Endothelial cell of umbilical vein (primary cell): ENCODE measurements at places on chromosomes 4 and X. TPM values are rescaled to one million over a fixed set of nuclear protein-coding genes. Genes with fewer than 3 reads are reported as not detected.

Gene LRCH2
- polyA plus RNA-seq, result 0.94 and 1.1 TPM in 2 replicates

Gene CT45A7
- polyA plus RNA-seq, result not detected in 2 replicates

GRCh38 chr4:15253349-15253748, 174.5 kb upstream of the C1QTNF7 start:
- no peaks in the 10 kb centered on the region for H3K27me3 ChIP-seq
- no peaks in the 10 kb centered on the region for H3K36me3 ChIP-seq
- DNase-seq, result no peak
- H3K27ac ChIP-seq, result no peak overlapping the region

GRCh38 chr4:185730387-185730786, 81.6 kb downstream of the SORBS2 start:
- H3K4me3 ChIP-seq, result no peak overlapping the region
- H3K27me3 ChIP-seq, result no peaks in the 10 kb centered on the region
- no peak for DNase-seq
- H3K27ac ChIP-seq, result no peak overlapping the region
- H3K4me1 ChIP-seq, result peaks cover 28% of the 10 kb centered on the region

GRCh38 chrX:91080822-91081221, 353.8 kb upstream of the PABPC5 start:
- no peak overlapping the region for H3K4me3 ChIP-seq
- no peaks in the 10 kb centered on the region for H3K27me3 ChIP-seq
- no peaks in the 10 kb centered on the region for H3K36me3 ChIP-seq
- no peak for DNase-seq
- no peak overlapping the region for H3K27ac ChIP-seq

Gene FRMPD3
- not detected in 2 replicates for polyA plus RNA-seq

Gene SUPT20HL2
- not detected in 2 replicates for polyA plus RNA-seq

DNA sequence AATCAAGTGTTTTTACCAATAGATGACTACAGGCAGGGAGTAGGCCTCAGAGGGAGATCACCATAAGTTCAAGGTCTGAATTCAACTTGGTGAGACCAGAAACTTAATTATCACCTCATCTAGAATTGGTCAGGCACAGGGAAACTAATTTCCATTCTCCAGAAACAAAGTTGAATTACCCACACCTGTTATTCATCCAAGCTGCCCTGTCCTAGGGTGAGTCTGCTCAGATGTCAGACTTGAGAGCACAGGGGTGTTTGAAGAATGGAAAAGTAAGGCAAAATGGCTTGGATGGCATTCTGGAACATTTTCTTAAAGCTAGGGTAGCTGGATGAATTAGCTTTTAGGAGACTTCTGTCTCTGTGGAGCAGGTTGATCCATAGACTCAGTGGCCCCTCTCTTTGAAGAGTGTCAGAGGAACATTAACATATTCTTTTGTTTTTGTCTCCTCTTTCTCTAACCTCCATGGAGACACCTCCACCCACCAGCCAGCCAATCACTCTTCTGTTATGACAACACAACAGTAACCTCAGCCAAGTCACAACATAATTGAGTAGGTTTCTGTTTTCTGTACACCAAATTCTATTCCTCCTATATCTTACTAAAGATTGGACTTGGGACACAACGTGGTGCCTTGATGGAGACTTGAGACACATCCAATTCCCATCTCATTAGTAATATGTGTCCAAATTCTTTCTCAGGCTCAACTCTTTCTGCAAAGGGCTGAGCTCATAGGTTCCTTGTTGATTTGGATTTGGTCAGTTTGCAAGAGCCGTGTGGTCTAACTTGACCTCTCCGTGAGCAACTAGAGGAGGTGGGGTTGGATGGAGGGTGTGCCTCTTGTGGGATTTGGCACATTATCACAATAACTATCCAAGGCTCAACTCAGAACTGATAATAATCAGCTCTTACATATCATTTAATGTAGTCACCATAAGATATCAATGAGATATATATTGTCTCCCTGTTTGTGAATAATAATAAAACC, 45.1 kb downstream of the VSIG4 start:
- H3K4me1 ChIP-seq, result no peaks in the 10 kb centered on the region
- no peaks in the 10 kb centered on the region for H3K36me3 ChIP-seq
- H3K4me3 ChIP-seq, result no peak overlapping the region
- no peak for DNase-seq
- H3K27ac ChIP-seq, result no peak overlapping the region
- H3K27me3 ChIP-seq, result no peaks in the 10 kb centered on the region

DNA sequence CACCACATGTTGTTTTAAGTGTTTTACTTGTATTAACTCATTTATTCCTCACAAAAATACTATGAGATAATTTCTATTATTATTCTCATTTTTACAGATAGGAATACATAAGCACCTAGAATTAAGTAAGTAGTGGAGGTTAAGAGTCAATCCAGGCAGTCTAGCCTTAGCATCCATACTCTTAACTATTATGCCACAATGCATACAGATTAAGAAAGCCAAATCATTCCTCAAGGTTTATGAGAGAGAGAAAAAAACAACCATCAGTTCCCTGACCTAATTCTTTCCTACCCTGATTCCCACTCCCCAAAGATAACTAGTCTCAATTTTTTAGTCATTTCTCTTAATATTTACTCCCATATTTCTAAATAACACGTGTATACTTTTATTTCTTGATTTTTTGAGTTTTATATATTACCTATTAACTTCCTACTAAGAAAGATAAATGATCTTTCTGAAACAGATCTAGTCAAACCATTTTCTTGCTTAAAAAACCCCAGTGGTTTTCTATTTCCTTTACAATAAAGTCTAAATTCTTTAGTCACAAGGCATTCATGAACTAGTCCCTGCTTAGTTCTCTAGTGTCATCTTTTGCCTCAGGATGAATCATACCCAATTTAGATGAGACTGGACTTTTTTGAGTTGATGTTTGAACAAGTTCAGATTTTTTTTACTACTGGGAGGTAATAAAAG, 16.0 kb downstream of the UBA6 start:
- no peak overlapping the region for H3K27ac ChIP-seq
- H3K27me3 ChIP-seq, result no peaks in the 10 kb centered on the region
- no peak for DNase-seq

DNA sequence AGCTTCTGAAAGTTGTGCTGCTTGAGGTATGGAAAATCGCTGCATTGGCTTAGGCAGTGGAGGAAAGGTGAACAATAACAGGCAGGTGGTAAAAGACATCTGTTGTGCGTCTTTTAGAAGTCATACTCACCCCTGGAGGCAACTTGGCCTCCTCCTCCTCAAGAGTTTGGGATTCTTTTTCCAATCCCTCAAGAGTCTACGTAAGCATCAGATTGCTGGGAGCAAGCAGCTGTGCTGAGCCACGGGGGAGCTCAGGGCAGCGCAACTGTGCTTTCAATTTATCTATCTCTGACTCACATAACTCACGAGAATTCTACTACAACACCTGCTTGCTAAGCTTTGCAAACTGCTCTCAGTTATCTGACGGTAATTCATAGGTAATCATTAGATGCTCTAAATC, 6.4 kb upstream of the RBMX2 start:
- H3K4me1 ChIP-seq, result no peaks in the 10 kb centered on the region
- no peaks in the 10 kb centered on the region for H3K36me3 ChIP-seq
- H3K27ac ChIP-seq, result no peak overlapping the region
- H3K4me3 ChIP-seq, result no peak overlapping the region

GRCh38 chr4:10096201-10096977, 20.2 kb downstream of the WDR1 start:
- H3K36me3 ChIP-seq, result peaks cover 31% of the 10 kb centered on the region
- H3K4me1 ChIP-seq, result peaks cover 82% of the 10 kb centered on the region
- H3K4me3 ChIP-seq, result no peak overlapping the region
- peak; percentile 71 for DNase-seq
- H3K27me3 ChIP-seq, result no peaks in the 10 kb centered on the region

GRCh38 chr4:14293582-14293981, 666.1 kb upstream of the BOD1L1 start:
- no peaks in the 10 kb centered on the region for H3K4me1 ChIP-seq
- no peaks in the 10 kb centered on the region for H3K27me3 ChIP-seq
- DNase-seq, result no peak
- no peaks in the 10 kb centered on the region for H3K36me3 ChIP-seq
- H3K4me3 ChIP-seq, result no peak overlapping the region

DNA sequence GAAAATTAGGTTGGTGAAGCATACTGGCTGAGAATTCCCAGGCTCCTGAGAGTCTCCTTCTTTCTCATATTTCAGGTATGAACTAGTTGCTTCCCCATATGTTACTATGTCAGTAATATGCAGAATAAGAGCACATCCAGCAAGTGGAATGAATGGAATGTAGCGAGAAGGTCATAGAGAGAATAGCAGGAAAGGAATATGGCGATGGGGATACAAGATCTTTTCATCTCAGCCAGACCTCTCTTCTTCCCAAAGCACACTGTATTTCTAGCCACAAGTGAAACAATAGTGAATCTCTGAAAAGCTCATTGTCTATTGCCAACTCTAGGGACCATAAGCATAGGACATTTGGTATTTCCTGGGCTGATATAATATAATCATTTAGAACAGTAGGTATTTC, 54.6 kb upstream of the MMAA start:
- peak; percentile 31 for DNase-seq
- H3K27ac ChIP-seq, result no peak overlapping the region
- H3K27me3 ChIP-seq, result no peaks in the 10 kb centered on the region
- H3K4me1 ChIP-seq, result no peaks in the 10 kb centered on the region

DNA sequence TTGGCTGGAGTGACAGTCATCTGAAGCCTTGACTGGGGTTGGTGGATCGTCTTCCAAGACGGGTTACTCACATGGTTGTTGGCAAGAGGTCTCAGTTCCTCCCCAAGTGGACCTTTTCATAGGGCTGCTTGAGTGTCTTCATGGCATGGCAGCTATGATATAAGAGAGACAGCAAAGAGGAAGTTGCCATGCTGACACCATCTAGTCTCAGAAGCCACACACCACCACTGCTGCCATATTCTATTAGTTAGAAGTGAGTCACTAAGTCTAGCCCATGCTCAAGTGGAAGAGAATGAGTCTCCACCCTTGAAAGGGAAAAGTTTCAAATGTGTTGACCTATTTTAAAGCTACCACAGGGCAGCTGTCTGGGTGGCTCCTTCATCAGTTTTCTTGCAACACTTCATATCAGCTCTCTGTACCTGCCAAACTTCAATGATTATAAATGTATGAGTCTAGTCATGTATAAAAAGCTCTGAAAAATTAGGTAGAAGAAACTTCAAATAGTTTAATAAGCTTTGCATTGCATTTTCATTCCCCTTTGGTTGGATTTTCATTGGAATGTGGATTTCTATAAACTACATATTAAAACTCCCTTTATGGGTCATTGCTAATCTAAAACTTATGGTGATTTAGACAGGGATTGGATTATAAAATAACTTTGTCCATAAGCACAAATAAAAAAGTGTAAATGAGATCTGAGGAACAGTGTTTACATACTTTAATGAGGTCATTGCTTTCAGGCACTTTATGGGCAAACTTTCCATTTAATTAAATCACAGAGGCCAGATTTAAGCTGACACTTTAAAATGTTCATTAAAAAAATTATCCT, 68.0 kb upstream of the ATXN3L start:
- no peaks in the 10 kb centered on the region for H3K27me3 ChIP-seq
- H3K4me3 ChIP-seq, result no peak overlapping the region
- H3K4me1 ChIP-seq, result no peaks in the 10 kb centered on the region
- H3K27ac ChIP-seq, result no peak overlapping the region
- DNase-seq, result no peak
- H3K36me3 ChIP-seq, result no peaks in the 10 kb centered on the region

Gene ASB9
- polyA plus RNA-seq, result 6.5 and 6.8 TPM in 2 replicates

Gene PDE6B
- 0.77 and 0.78 TPM in 2 replicates for polyA plus RNA-seq

DNA sequence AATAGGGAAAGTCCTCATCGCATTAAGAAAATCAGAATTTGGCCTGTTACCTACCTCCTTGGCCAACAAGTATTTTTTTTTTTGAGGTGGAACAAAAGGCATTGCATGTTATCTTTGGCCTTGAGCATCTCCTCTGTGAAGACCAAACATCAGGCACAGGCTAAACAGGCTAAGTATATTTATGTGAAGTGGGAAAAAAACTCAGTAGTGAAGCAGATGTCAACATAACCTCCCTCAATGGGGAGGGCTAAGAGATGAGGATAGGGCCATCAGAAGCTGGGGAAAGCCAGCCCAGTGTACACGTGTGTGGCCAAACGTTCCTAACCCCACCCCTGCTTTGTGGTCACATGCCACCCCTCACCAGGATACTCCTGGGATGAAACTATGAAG, 102.5 kb downstream of the FNIP2 start:
- no peaks in the 10 kb centered on the region for H3K36me3 ChIP-seq
- H3K4me1 ChIP-seq, result peaks cover 15% of the 10 kb centered on the region
- DNase-seq, result no peak
- H3K4me3 ChIP-seq, result no peak overlapping the region
- no peak overlapping the region for H3K27ac ChIP-seq
- H3K27me3 ChIP-seq, result no peaks in the 10 kb centered on the region

- no peaks in the 10 kb centered on the region for H3K27me3 ChIP-seq
- H3K4me3 ChIP-seq, result no peak overlapping the region
- no peak overlapping the region for H3K27ac ChIP-seq
- no peaks in the 10 kb centered on the region for H3K4me1 ChIP-seq
Observed at GRCh38 chr4:178823673-178824295, 1381.5 kb upstream of the AGA start.

Gene GAGE1
- polyA plus RNA-seq, result not detected in 2 replicates

Gene BEND2
- not detected in 2 replicates for polyA plus RNA-seq

GRCh38 chrX:12443534-12444098, 305.3 kb downstream of the FRMPD4 start:
- H3K4me1 ChIP-seq, result no peaks in the 10 kb centered on the region
- H3K27ac ChIP-seq, result no peak overlapping the region
- no peak overlapping the region for H3K4me3 ChIP-seq
- DNase-seq, result no peak
- no peaks in the 10 kb centered on the region for H3K27me3 ChIP-seq
- no peaks in the 10 kb centered on the region for H3K36me3 ChIP-seq

Gene LDOC1
- polyA plus RNA-seq, result 19.4 and 23.0 TPM in 2 replicates

DNA sequence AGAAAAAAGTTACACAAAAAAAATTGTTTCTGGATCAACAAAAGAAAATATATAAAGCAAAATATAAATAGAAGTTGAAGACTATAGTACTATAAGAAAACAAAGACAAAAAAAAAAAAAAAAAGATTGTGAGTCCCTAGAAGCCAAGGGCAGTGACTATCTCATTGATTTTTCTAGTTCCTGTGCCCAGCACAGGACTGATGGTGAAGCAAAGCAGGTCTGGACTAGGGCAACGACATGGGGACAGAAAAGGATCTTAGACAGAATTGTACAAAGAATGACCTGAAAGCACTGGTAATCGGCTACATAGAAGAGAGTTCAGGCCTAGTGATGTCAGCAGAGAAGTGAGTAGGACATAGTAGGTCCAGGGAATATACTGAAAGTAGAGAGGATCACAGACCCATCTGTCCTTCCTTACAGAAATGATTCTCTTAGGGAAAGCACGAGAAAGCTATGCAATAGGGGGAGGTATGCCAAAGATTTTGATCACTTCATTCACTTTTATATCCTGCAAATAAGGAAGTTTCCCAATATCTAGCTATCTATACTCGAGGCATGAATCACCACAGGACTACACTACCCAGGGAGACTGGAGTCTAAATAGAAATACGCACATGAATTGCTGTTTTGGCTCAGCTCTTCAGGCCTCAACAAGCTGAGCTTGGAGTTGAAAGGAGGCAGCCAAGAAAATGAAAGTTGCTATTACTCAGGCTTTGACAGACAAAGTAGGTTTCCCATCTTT, 230.9 kb upstream of the GPC4 start:
- no peak overlapping the region for H3K27ac ChIP-seq
- no peak overlapping the region for H3K4me3 ChIP-seq
- H3K36me3 ChIP-seq, result no peaks in the 10 kb centered on the region
- H3K4me1 ChIP-seq, result no peaks in the 10 kb centered on the region
- DNase-seq, result no peak
- no peaks in the 10 kb centered on the region for H3K27me3 ChIP-seq
